ENCODE measurements at places on chromosomes 3 and 15.

DNA sequence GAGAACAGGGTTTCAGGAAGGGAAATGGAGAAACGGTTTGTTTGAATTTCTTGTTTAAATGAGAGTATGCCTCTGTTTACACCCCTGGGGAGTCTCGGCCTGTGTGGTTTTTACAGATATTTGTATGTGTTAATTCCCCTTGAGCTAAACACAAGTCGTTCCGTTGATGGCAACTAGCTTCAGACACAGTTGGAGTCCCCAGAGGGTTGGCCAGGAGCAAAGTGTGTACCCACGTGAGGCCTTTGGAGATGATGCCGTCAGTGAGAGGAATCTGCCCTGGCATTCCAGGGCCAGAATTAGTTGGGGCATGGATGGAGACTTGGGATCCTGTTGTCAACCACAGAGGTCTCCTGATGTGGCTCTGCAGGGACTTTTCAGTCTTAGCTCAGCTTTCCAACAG, 44.0 kb downstream of the CEMIP start:
- DNase-seq: no peak

GRCh38 chr15:93252780-93253179, 163.8 kb upstream of the RGMA start:
- no peak for DNase-seq

DNA sequence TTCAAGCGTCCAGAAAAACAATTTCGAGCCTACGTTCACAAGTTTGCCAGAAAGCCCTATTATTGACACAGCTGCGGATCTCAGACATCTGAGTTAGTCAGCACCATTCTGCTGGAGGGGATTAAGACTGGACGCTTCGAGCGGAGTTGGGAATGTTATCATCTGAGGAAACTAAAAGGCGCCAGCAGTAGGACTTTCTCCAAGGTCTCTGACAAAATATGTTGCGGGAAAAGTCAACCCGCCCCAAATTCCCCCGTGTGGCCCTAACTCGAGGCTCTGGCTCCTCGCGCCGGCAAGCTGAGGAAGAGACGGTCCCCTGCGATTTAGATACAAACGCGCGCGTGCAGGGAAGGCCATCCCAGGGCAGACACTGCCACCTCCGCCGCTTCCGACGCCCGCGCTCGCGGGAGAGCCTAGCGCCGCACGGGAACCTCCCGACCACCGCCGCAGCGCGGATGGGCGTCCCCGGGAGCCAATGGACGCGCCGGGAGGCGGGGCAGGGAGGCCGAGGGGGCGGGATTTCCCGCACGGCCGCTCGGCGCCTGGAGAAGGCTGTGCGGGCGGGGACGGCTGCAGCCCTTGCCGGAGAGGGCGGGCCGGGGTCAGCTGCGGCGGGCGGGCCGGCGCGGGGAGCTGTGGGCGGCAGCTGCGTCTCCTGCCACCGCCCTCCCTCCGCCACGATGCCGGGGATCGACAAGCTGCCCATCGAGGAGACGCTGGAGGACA, at the start of gene APPL1:
TSS of gene APPL1 (plus strand) at position 526 of the 726 bp plus-strand sequence. CDS start at position 681, 155 bp downstream.
- DNase-seq: no peak

GRCh38 chr3:12822725-12823373, 18.5 kb downstream of the RPL32 start:
- no peak for DNase-seq

DNA sequence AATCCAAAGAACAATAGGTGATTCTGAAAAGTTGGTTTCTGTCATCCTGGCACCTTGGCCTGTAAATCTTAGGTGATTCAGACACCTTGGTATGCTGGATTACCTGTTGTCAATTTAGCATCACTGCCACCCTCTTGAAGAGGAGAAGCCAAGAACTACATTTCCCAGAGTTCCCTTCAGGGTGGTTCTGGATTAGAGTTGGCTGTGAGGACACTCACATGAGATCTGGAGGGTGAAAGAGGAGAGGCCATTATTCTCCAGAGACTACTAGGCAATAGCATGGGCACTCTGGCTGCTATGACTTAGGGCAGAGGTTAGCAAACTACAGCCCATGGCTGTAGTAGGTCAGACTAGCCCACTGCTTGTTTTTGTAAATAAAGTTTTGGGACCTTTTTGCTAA, 41.7 kb upstream of the CORO2B start:
- no peak for DNase-seq

DNA sequence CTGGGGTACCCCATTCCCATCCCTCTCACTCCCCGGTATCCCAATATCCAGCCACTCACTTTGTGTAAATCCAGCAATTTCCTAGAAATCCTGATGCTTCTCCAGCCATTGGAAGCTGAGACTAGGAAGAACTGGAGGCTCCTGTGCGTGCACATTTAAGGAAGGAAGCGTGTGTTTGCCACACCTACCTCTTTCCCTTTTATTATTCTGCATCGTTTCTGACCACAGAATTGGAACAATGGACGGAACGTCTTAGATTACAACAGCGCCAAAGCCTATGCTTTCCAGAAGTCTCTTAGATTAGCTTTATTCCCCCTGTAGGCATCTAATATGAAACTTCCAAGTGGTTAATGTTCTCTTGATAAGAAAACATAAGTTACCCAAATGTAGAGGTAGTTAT, 234.8 kb upstream of the TRIM42 start:
- no peak for DNase-seq

GRCh38 chr15:90053685-90054466, 48.4 kb downstream of the IDH2 start:
- DNase-seq: no peak

DNA sequence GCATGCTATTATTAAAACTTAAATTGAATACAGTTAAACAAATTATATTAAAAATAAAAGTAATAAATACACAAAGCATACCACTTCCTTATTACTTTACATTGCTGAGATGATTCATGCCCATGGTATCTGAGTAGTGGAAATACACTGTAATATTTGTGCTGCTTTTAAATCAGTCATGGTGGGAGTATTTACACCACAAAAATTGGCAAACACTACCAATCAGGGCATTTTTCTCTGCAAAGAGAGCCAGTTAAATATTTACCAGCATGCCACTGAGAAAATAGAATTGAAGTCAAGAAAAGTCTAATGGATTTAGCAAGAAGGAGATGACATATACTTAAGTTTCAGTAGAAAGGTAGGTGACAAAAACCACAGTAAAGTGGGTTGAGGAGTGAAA, 19.6 kb downstream of the PPARG start:
- DNase-seq: no peak

GRCh38 chr3:60553144-60553543, 698.1 kb downstream of the FHIT start:
- DNase-seq: no peak

- no peak for DNase-seq
These were observed 6.8 kb upstream of the POLG start for GRCh38 chr15:89341316-89342005.

- DNase-seq: no peak
These were observed 135.6 kb downstream of the ADAMTS9 start for GRCh38 chr3:64552160-64552559.
